Activated CD8-positive, alpha-beta T cell treated with anti-CD3 and anti-CD28 coated beads, Interleukin-2, amount 10 ng/mL, durations not matched to agents 7 days and 5 days (primary cell): ENCODE measurements at places on chromosomes 5 and 9. TPM values are rescaled to one million over a fixed set of nuclear protein-coding genes. Genes with fewer than 3 reads are reported as not detected.

TMOD1 gene
- total RNA-seq: 0.29 TPM

ATP6V0E1 gene
- 122 TPM for total RNA-seq

IZUMO3 gene
- not detected for total RNA-seq

BHMT2 gene
- not detected for total RNA-seq

PALM2AKAP2 gene
- not detected for total RNA-seq

PLEKHG4B gene
- not detected for total RNA-seq

ASS1 gene
- total RNA-seq: 1.8 TPM

ORM1 gene
- total RNA-seq: not detected

ANKRD34B gene
- not detected for total RNA-seq

GLDC gene
- total RNA-seq: 0.58 TPM

C5orf52 gene
- not detected for total RNA-seq

SLC23A1 gene
- 1.5 TPM for total RNA-seq

PCDHGB4 gene
- not detected for total RNA-seq

CD72 gene
- 15.0 TPM for total RNA-seq

NUDT2 gene
- 31.6 TPM for total RNA-seq

DMRT3 gene
- total RNA-seq: not detected

CDC25C gene
- 15.0 TPM for total RNA-seq

KIF4B gene
- total RNA-seq: not detected

MUSK gene
- not detected for total RNA-seq
